ENCODE measurements at places on chromosomes 4 and X.

DNA sequence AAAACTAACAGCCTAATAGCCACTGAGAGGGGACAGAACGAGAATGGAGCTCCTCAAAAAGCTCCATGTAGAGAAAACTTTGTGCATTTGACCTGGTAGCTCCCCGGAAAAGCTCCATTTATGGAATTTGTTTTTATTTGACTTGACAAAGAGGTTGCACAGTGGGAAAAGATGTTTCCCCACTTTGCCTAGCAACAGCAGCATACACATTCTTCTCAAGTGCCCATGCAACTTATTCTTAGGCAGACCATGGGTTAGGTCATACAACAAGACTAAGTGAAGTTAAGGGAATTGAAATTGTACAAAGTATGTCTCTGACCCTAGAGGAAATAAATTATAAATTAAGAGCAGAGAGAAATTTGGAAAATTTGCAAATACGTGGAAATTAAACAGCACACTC is 949.6 kb upstream of the PRKX start:
- DNase-seq: no peak

DNA sequence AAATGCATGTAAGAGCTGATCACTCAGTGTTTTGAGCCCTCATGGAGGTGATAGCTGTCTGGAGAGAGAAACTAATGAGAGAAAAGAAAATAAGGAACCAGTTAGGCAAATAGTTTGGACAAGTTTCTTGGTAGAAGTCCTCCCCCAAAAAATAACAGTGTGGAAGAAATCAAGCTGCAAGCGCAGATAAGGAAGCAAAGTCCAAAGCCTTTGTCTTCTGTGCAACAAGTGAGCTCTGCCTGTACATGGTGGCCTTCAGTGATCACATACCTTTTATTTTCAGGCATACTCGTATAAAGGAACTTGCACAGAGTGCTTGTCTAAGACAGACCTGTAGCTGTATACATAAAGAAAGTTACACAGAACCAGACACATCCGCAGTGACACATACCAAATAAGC is 2.5 kb upstream of the UGT2A3 start:
- DNase-seq: no peak

- no peak for DNase-seq
These were observed 178 bp downstream of the NELFA start for GRCh38 chr4:2008671-2008920.

DNA sequence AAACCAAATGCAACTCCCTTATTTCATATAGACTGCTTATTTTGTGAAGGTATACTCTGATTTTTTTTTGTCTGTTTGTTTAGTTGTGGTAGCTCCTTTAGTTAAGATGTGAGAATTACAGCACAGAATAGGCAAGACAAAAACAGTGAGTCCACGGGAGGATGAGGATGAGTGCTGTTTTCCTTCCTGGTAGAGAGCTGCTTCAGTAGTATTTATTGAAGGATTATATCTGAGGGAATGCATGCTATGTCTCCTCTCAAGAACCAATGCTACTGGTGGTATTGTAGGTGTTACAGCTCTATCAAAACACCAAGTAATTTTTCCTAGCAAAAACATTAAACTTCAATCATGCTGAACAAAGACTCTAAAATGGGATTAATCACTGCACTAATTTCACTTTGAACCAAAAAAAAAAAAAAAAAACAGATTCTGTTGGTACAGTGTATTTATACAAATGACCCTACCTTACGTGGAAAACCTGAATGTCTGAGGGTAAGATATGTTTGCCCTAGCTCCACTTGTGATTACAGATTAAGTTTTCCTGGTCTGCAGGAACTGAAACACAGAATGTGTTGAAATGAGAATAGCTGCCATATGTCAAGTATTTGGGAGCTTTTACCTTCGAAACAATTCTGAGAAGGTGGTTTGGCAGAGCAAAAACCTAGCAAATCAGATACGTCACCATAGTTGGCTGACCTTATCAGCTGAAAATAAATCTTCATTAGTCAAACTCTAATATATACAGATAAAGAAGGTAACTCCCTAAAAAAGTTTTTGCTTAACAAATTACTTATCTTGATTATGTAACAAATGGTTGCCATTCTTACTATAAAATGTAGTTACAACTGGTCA is 40.3 kb downstream of the PPP3CA start:
- DNase-seq: no peak

- no peak for DNase-seq
These were observed 4.5 kb downstream of the RP2 start for GRCh38 chrX:46841346-46841745.

DNA sequence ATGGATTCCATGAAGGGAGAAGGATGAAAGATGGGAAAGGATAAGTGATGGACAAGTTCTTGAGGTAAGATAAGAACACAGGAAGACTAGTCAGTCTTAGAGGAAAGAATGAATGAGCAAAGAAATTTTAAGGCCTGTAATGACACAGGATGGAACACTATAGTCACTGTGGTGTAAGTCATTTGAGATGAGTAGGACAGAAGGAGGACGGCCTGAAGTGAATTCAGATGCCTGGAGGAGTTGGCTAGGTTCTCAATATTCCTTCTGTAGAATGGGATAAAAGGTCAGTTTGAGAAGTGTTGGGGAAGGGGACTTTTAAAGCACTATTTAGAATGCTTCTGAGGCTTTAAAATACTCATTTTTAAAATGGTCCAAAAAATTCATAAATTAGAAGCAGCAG is 3.9 kb downstream of the MSMO1 start:
- no peak for DNase-seq

DNA sequence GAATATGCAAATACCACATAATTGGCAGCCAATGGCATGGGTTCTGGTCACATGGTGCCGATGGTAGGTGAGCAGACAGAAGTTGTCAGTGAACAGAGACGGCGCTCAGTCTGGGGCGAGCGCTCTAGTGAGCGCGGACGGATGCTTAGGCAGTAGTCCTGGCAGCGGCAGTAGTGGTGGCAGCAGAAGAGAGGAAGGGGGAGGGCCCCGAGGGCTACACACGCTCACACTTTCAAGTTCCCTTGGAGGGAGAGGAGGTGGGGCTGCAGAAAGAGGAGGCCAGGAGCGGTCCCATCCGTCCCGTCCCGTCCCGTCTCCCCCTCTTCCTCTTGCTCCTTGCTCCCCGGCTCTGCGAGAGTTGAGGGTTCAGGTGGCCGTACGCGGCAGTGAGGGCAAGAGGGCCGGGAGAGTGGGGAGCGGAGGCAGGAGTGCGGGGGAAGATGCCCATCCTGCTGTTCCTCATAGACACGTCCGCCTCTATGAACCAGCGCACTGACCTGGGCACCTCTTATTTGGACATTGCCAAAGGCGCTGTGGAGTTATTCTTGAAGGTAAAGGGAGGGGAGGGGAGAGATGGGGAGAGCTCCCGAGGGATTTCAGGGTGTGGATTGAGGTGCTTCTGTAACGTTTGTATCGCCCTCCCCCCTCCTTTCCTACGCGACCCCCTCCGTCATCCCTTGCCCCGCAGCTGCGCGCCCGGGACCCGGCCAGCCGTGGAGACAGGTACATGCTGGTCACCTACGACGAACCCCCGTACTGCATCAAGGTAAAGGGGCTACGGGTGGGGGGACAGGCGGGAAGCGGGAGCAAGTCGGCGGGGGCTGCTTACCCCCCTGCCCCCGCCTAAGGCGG is at the start of gene INTS6L:
INTS6L (plus strand) TSS at position 108 of the 852 bp plus-strand sequence; CDS start at position 441, 333 bp downstream.
- DNase-seq: peak; percentile 70

DNA sequence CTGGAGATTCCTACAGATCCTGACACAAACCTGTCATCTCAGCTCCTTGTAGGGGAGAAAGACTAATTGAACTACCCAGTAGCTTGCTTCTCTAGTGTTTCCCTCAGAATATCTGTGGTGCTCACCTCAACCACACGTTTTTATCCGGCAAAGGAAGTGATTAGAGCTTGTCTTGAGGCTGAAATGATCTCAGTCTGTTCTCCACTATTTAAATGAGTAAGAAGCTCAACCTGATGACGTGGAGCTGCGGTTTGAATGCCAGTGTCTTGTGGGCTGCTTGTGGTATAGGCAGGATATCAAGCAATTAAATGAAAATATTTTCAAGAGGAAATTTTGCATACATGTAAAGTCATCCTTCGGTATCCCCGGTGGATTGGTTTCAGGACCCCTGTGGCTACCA is 270.2 kb downstream of the TLL1 start:
- DNase-seq: no peak
